Stimulated activated CD8-positive, alpha-beta memory T cell treated with anti-CD3 and anti-CD28 coated beads, Interleukin-4, amount 100 ng/mL, for 48 hours (primary cell): ENCODE measurements at places on chromosomes 7 and 10.

DNA sequence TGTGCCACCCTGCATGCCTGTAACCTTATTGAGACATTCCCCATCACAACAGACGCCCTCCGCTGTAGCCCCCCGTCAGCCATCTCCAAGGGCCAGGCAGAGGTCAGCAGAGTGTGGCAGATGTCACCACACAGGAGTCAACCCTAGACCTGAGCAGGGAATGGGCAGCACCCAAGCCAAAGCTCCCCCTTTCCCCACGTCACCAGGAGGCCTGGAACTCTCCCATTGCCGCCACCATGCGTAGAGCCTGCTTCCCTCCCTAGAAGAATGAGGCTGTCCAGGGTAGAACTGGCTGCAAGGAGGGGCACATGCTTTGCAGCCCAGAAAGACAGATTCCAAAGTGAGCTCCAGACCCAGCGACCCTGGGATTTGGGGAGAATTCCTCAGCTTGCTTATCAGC is 342.9 kb downstream of the TNS3 start:
- DNase-seq, result no peak

GRCh38 chr7:66754541-66754940 is 14.0 kb downstream of the RABGEF1 start:
- no peak for DNase-seq

GRCh38 chr7:141754939-141755338 is 9.0 kb upstream of the TAS2R3 start:
- no peak for DNase-seq

DNA sequence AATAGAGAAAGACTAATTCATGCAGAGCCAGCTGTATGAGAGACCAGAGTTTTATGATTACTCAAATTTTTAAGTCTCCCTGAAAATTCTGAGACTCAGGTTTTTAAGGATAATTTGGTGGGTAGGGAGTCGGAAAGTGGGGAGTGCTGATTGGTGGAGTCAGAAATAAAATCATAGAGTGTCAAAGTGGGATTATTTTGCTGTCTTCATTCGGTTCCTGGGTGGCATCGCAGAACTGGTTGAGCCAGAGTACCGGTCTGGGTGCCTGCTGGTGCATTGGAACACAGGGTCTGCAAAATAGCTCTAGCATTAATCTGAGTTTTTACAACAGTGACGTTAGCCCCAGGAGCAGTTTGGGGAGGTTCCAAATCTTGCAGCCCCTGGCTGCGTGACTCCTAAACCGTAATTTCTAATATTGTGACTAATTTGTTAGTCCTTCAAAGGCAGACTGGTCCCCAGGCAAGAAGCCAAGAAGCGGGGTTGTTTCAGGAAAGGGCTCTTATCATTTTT is 32.4 kb downstream of the GPRIN2 start:
- DNase-seq, result no peak

DNA sequence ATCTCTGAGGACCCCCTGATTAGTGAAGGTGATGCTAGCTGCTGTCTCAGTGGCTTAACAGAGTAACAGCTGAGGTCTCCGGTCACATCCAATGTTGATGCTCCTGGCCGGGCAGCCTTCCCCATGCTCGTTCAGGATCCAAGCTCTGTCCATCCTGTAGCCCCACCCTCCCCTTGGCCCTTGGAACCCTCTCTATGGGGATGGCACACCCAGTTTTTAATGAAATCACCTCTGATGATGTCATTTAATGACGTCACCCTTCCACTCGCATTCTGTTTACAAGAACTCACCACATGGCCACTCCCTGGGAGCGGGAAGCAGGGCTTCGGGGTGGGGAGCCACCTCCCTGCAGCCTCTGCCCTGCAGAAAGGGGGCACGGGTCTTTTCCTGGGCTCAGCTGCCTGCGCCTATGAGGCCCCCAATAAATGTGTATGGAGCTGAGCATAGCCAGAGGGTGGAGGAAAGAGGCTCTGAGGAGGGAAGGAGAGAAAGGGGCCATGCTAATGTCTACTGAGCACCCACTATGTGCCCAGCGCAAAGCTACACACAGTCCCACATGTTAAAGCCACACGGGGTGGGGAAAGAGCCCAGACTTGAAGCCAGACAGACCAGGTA is 95.5 kb downstream of the OAT start:
- peak; percentile 12 for DNase-seq

DNA sequence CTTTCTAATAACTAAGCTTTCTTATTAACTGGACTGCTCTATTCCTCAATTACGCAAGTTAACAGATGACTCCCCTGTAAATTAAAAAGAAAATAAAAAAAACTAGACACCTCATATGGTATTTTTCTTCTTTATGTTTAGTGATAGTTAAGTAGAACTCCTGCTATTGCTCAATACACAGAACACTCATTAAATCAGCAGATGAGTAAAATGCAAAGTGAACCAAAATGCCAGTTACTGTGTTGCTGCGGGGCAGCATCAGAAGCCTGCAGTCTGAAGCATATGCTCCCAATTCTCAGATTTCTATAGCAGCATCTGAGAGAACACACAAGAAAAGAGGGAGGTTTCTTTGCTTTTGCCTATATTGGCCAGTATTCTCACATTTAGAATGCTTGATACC is 28.4 kb downstream of the CDK6 start:
- no peak for DNase-seq

- DNase-seq, result no peak
Observed at GRCh38 chr7:120843109-120843508, 14.8 kb downstream of the TSPAN12 start.

- DNase-seq, result no peak
Observed at GRCh38 chr7:94779861-94780260, 123.9 kb upstream of the SGCE start.

DNA sequence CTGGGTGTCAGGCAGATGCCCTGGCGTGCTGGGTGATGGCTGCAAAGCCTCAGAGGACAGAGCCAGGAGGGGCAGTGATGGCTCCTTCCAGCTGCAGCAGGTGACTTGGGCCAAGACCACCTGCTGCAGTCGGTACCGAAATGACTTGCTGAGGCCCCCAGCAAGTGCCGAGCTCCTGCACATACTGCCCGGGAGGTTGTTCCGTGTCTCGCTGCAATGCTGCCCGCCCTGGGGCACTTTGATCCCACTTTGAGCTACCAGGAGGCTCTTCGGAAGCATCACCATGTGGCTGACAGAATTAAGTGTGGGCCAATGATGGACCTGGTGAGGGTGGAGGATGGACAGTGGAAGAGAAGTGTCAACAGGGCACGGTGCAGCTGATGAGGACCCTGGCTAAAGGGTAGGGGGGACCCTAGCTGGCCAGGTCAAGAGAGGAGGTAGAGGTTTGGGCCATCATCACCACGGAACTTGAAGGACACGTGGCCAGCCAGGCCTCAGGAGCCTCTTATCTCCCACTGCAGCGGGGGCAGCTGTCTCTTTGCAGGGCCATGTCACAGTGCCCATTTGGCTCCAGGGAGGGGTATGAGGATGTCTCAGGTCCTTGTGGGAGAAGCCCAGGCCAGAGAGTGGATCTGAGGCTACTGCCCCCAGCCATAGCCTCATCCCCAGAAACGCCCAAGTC is 51.1 kb upstream of the NANOS1 start:
- no peak for DNase-seq

- no peak for DNase-seq
Observed at GRCh38 chr10:93715345-93715744, 13.0 kb upstream of the FRA10AC1 start.

GRCh38 chr10:17768957-17769356 is 17.0 kb downstream of the TMEM236 start:
- DNase-seq, result no peak

DNA sequence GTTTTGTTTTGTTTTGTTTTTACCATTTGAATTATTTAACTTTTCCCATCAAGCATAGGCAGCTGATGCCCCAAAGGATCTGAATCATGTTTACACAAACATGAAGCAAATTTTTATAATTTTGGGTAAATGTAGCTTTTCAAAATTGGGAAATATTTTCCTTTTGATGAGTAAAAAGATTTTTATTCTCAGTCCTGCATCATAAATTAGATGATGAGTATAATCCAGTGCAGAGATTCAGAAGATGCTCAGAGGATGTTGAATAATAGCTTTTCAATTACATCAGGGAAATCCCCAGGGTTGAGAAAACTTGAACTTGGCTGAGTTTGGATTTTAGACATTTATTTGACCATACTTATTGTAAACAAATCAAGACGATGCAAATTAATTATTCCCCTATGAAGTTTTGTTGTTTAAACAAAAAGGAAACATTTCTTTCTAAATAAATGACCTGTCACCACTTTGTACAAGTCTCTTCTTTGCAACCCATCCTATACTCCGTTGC is 121.7 kb downstream of the FAM204A start:
- no peak for DNase-seq

DNA sequence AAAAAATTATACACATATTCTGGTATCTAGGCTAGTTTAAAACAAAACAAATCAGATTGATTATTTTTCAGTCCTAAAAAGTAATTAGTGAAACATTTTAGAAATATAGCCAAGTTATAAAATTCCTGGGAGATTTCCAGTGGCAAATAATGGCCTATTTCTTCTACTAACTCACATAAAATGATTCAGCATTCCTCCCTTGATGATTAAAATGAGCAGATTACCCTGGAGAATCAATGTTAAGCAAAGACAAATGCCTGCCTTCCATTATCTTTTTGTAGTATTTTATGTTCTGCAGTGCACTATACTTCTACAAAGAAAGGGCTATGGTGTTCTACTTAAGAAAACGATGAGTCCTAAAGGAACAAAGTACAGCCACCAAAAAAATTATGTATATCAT is 53.6 kb downstream of the PARD3 start:
- DNase-seq, result no peak

DNA sequence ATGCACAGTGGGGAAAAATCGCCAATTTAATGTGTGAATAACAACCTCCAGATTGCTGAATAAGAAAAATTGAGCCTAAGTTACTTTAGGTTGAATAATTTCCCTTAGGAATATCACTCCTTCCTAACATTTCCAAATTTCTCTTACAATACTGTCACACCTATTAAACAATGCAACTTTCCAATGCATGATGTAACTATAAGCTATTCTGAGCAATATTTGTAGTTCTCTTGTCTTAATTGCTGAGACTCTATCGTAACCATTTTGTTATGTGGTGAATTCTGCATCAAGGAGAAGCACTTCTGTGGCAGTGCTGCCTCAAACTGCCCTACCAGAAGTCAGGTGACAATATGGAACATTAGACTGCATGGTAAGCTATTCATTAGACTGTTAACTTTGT is 386.7 kb upstream of the LRRN3 start:
- no peak for DNase-seq

GRCh38 chr7:129367700-129368388 is 66.4 kb upstream of the STRIP2 start:
- DNase-seq, result peak; percentile 88

DNA sequence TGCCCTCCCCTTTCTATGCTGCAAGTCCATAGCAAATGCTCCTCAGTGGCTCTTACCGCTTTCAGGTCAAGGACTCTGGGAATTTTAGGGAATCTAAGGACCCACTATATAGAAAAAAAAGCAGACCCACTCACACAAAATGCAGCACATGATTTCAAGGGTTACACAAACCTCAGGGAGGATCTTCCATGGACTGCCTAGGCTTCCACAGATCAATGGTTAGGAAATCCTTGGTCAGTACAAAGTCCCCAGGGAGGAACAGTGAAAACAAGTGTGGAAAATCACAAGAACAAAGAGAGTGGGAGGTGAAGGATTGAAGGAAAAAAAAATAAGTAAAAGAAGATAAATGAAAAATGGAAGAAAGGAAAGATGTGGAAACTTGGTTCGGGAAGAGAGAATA is 188.4 kb downstream of the AHR start:
- DNase-seq, result no peak

- no peak for DNase-seq
Observed at GRCh38 chr10:112383325-112383724, 9.4 kb downstream of the ACSL5 start.

- DNase-seq, result no peak
Observed at GRCh38 chr7:7707806-7708205, 10.6 kb downstream of the RPA3 start.

- no peak for DNase-seq
Observed at GRCh38 chr10:119120413-119120867, 16.5 kb downstream of the DENND10 start.

GRCh38 chr7:135971366-135971725 is 5.8 kb downstream of the MTPN start:
- no peak for DNase-seq

DNA sequence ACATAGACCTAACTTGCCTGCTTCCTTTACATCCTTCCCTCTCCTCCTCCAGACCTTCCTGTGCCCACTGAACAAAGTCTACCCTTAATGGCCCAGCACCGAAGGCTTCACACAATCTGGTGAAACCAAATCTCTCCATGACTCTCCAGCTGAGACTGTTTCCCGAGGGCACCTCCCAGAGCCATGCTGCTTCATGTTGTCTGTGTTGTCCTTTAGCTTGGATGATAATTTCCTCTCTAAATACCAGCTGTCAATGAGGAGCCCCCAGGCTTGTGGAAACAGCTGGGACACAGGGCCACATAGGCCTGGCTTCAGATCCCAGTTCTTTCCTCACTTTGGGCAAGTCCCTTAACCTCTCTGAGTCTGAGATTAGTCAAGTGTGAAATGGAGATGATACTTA is 54.3 kb downstream of the DLD start:
- no peak for DNase-seq
